ENCODE measurements at places on chromosomes 4 and X.
A peak's percentile ranks its signal among the peaks of the same experiment; 100 is the strongest.

DNA sequence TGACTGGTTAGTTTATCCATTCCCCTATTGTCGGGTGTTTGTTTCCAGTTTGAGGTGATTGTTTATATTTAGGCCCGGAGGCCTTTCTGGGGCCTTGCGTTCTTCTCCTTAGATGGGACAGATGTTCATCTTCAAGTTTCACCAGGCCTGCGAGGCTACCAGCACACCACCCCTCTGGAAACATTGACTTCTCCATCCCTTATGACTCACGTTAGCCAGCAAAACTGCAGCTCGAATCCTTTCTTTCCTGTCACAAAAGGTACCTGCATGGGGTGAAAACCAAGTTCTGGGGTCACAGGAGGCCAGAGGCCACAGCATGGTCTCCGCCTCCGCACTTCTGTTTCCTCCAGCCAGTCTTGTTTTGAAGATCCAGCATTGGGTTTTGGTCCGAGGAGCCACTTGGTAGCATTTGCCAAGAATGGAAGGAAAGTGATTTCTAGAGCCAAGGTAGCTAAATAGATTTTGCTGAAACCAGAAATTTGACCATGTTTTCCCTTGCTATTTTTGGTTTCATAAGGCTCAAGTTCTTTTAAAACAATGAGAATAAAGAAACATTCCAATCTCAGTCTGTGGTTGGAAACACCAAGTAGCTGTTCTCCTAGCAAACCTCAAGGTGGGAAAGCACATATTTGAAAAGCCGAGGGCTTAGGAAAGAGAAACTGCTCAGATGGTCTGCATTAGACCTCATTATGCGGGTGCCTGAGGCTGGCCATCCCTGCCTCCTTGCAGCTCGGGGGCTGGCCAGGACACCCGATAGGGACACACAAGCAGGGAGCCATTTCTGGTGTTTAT lies 5.6 kb downstream of the NYX start:
- no peaks in the 10 kb centered on the region for H3K27me3 ChIP-seq
- DNase-seq = no peak
- H3K27ac ChIP-seq = no peak overlapping the region
- peaks cover 1% of the 10 kb centered on the region for H3K36me3 ChIP-seq
- no peak overlapping the region for H3K4me3 ChIP-seq

DNA sequence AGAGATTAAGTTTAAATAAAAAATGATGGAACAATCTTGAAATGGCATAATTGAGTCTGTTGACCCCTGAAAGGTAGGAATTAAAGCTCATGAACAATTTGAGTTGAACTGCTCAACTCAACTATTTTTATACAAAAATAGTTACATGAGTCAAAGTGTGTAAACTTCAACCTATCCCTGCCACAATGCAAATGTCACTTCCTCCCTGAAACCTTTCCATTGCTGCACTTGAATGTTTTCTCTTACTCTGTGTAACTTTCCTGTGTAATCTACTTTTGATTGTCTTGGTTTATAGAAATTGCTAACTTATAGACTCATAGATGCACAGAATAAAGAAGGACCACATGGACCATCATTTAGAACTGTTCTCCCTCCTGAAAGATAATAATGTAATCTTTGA lies 218.5 kb downstream of the GBA3 start:
- no peak overlapping the region for H3K4me3 ChIP-seq
- no peaks in the 10 kb centered on the region for H3K4me1 ChIP-seq
- no peak for DNase-seq
- H3K27me3 ChIP-seq = peaks cover 13% of the 10 kb centered on the region

DNA sequence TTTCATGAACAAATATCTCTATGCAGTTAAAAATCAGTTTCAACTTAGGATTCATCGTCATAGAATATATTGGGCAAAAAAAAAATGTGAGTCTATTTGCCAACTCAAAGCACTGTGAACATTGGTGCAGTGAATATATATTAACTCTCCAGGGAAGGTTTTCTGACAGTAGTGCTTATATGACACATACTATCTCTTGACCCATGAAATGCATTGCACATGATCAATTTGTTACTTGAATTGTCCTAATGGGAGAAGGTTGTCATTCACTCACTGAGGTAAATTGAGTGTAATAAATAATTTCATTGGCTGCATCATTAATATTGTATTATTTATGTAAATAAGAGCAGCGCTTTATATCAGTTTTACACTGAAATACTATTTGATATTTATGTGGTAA lies 2458.5 kb downstream of the ARAP2 start:
- DNase-seq = no peak
- no peak overlapping the region for H3K27ac ChIP-seq
- no peak overlapping the region for H3K4me3 ChIP-seq
- no peaks in the 10 kb centered on the region for H3K27me3 ChIP-seq
- peaks cover 6% of the 10 kb centered on the region for H3K4me1 ChIP-seq
- no peaks in the 10 kb centered on the region for H3K36me3 ChIP-seq

DNA sequence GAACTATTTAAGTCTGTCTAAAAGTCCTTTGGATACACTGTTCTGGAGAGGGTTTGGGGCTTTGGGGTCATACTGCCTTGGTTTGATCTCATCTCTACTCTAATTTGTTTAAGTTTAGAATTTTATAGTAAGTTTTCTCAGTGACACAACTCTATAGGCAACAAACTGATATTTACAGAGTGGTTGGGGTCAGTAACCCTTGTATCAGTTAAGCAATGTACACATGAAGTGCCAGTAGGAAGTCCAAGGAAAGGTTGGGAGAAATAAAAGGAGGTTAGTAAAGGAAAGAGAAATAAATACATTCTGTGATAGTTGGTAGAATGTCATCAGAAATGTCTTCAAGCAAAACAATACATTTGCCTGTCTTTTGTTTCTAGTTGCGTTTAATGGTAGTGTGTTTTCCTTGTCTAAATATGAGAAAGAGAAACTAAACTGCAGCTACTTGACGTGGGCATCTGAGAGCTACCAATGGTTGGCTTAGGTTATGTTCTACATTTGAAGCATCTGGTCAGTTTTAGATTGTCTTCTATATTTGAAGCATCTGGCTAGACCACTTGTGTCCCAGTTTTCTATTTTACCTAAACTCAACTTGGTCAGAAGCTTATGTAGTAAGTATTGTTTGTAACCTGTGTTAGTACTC lies 6.9 kb downstream of the ATP7A start:
- H3K4me3 ChIP-seq = no peak overlapping the region
- no peaks in the 10 kb centered on the region for H3K27me3 ChIP-seq

DNA sequence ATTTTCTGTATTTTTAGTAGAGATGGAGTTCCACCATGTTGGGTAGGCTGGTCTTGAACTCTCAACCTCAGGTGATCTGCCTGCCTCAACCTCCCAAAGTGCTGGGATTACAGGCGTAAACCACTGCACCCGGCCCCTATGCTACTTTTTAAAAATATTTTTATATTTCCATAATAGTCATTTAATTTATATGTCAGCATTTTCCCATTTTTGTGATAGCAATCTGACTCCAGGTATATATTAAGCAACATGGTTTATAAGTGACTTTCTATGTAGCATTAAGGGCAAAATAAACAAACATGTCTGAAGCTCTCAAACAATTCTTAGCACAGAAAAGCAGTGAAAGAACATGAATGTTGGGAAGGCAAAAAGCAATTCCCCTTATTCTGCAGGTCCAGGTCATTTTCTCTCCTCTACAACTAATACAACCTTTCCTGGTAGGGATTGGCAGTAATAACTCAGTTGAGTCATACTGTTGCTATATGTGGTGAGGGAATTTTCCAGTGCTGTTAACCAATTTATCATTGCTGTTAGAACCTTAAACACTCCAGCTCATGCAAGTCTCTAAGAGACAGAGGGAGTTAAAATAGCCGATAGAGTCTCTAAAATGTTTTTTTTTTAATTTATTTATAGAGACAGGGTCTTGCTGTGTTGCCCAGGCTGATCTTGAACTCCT lies 24.0 kb downstream of the SMIM14 start:
- H3K36me3 ChIP-seq = peaks cover 3% of the 10 kb centered on the region
- no peak for DNase-seq
- no peaks in the 10 kb centered on the region for H3K4me1 ChIP-seq
- no peak overlapping the region for H3K4me3 ChIP-seq
- H3K27ac ChIP-seq = no peak overlapping the region
- H3K27me3 ChIP-seq = no peaks in the 10 kb centered on the region

GRCh38 chr4:133068083-133068482 lies 81.0 kb upstream of the PCDH10 start:
- DNase-seq = no peak
- peaks cover 3% of the 10 kb centered on the region for H3K4me1 ChIP-seq
- H3K27ac ChIP-seq = no peak overlapping the region

DNA sequence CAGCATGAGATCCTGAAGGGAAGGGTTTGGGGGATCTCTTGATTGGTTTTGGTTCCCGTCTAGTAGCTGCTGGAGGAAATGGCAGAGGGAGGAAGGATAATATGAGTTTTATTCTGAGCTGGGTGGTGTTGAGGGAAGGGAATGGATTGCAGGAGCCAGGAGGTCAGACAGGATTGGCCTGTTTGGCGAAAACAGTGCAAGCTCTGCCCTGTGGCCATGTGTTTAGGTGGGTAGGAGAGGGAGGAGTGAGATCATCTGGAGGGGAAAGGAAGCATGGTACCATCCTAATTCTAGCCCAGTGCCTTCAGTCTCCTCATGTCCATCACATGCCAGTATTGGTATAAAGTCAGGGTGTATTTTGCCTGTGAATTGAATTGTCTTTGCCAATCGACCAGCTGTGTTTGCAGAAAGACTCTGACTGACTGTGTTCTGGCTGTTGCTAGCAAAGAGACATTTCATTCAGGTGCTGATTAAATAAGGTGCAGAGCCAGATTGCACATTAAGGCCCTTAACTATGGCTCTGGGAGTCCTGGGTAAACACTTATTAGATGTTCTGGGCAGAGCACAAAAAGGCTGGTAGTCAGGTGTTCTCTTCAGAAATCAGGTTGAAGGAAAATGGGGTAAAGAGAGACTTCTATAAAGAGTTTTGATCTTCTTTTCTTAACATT lies 10.0 kb downstream of the TMEM164 start:
- H3K27me3 ChIP-seq = no peaks in the 10 kb centered on the region
- peaks cover 11% of the 10 kb centered on the region for H3K4me1 ChIP-seq
- H3K36me3 ChIP-seq = peaks cover 7% of the 10 kb centered on the region

GRCh38 chr4:110532901-110533589 lies 57.1 kb downstream of the ENPEP start:
- no peaks in the 10 kb centered on the region for H3K4me1 ChIP-seq
- H3K36me3 ChIP-seq = peaks cover 28% of the 10 kb centered on the region
- no peaks in the 10 kb centered on the region for H3K27me3 ChIP-seq
- no peak overlapping the region for H3K4me3 ChIP-seq
- no peak overlapping the region for H3K27ac ChIP-seq
- DNase-seq = no peak

- H3K27me3 ChIP-seq = no peaks in the 10 kb centered on the region
- peaks cover 27% of the 10 kb centered on the region for H3K4me1 ChIP-seq
- no peak overlapping the region for H3K4me3 ChIP-seq
- H3K27ac ChIP-seq = no peak overlapping the region
- no peak for DNase-seq
- peaks cover 8% of the 10 kb centered on the region for H3K36me3 ChIP-seq
Observed at GRCh38 chr4:150342945-150343344, 239.0 kb upstream of the MAB21L2 start.

DNA sequence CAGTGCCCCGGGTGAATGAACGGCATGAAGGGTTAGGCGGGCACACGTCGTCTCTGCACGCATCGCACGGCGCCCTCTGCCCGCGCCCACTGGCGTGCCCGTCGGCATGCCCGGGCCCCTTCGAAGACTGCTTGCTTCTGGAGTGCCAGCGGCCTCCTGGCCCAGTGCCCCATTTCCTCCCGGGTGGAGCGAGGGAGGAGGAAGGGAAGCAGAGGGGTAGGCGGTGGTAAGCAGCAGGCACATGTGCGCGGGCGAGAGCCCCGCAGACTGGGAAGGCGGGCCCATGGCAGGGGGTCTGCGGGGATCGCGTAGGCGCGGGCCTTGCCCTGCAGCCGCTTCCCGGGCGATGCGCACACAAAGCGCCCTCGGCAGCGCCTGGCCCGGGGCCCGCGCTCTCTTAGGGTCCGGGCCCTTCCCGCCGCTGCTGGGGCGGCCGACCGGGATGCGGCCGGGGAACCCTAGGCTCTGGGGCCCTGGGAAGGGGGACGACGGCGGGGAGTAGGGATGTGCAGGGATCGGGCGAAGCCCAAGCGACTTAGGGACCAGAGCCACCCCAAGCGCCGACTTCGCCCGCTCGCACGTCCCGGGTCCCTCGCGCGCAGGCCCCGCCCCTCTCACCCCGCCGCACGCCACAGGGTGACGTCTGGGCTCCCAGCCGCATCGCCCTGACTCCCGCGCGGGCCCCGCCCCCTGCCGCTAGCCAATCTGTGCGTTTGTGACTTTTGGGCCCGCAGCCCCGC lies 866 bp upstream of the EMD start:
- DNase-seq = no peak
- peaks cover 30% of the 10 kb centered on the region for H3K4me1 ChIP-seq
- peak overlapping the region; percentile 54 for H3K4me3 ChIP-seq
- peaks cover 2% of the 10 kb centered on the region for H3K36me3 ChIP-seq
- no peaks in the 10 kb centered on the region for H3K27me3 ChIP-seq

GRCh38 chr4:163598489-163598888 lies 104.0 kb downstream of the TMA16 start:
- H3K36me3 ChIP-seq = no peaks in the 10 kb centered on the region
- peaks cover under 1% of the 10 kb centered on the region for H3K27me3 ChIP-seq
- DNase-seq = no peak
- H3K27ac ChIP-seq = no peak overlapping the region
- H3K4me1 ChIP-seq = no peaks in the 10 kb centered on the region

DNA sequence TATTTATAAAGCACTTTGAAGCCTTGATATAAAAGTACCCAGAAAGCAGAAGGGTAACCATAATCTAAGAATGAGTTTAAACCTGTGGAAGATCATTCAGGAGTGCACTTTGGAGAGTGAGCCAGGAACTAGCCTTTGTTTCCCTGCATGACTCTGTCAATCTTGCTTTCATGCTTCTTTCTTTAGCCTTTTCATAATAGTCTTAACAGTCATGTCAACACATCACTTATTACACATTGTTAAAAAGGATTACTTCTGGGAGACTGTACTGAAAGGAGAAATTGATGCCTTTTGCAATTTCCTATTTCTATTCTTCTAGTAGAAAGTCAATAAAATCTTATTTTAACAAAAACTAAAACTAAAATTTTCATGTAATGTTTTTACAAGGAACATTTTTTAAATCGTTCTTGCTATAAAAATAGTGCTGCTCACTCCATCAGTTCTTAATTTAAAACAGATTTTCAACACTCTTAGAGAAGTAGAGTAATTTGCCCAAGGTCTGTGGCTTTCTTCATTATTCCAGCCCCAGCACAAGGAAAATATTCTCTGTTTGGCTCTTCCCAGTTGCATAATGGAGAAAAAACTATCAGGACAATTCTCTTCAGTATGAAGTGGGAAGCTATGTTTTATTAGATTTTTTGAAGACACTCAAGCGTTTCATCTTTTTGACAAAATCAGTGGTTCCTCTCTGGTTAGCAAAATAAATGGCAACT lies 35.4 kb upstream of the SPP1 start:
- H3K4me1 ChIP-seq = peaks cover 22% of the 10 kb centered on the region
- H3K4me3 ChIP-seq = no peak overlapping the region
- no peak for DNase-seq
- no peaks in the 10 kb centered on the region for H3K36me3 ChIP-seq

DNA sequence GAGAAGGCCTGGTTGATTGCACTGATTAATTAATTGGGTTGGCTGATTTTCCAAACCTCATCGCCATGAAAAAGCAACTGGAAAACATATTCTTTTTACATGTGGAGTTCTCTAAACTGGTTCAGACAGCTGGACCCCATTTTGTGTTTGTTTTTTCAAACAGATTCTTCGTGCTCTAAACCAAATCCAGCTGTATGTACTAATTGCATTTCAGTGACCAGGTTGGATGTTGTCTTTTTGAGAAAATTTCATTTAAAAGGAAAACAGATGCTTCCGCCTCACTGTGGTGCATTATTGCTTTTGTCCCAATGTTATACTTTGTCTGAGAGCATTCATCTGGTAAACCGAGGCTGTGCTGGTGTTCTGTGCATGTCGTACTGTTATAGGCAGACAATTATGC lies 67.8 kb upstream of the LNX1 start:
- H3K4me1 ChIP-seq = peaks cover 16% of the 10 kb centered on the region
- no peak overlapping the region for H3K4me3 ChIP-seq
- H3K27me3 ChIP-seq = no peaks in the 10 kb centered on the region
- no peak overlapping the region for H3K27ac ChIP-seq
- H3K36me3 ChIP-seq = no peaks in the 10 kb centered on the region
